ENCODE measurements at places on chromosomes 7 and 10. TPM values are rescaled to one million over a fixed set of nuclear protein-coding genes. Genes with fewer than 3 reads are reported as not detected.

GRCh38 chr7:14937581-14937980 is 35.0 kb upstream of the DGKB start:
- DNase-seq: no peak

DNA sequence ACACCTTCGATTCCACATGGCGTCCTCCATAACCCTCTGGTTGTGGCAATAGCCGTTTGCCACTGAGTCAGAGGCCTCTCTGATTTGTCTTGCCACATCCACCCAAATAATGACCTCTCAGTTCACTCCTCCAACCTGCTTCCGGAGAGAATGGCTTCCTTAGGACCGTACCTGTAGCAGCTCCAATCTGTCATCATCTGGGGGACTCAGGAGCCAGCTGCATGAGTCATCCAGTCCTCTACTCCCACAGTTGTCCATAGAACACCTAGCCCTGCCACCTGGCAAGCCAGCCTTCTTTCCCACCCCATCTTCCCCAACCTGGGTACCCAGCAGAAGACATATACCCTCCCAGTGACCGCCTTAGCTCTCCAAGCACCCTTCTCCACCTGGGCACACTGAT is 64.4 kb upstream of the MXI1 start:
- no peak for DNase-seq

DNA sequence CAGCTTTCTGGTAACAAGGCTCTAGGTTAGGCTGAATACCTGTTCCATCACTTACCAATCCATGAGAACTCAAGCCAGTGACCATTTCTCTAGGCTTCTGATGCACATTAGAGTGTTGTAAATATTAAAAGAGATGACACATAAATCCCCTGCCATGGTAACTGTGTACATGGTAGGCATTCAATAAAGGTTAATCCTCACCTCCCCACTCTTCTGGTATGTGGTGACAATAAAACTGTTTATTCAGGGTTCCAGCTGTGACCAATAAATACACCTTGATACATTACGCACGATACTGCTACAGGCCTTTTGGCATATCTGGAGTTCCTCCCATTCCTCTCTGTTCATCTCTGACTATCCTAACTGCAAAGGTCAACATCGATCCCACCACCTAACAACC is 171.9 kb downstream of the SRPK2 start:
- no peak for DNase-seq

GRCh38 chr10:5041471-5042023 is 37.9 kb upstream of the AKR1C2 start:
- DNase-seq: no peak

Gene CFTR
- not detected for polyA plus RNA-seq

DNA sequence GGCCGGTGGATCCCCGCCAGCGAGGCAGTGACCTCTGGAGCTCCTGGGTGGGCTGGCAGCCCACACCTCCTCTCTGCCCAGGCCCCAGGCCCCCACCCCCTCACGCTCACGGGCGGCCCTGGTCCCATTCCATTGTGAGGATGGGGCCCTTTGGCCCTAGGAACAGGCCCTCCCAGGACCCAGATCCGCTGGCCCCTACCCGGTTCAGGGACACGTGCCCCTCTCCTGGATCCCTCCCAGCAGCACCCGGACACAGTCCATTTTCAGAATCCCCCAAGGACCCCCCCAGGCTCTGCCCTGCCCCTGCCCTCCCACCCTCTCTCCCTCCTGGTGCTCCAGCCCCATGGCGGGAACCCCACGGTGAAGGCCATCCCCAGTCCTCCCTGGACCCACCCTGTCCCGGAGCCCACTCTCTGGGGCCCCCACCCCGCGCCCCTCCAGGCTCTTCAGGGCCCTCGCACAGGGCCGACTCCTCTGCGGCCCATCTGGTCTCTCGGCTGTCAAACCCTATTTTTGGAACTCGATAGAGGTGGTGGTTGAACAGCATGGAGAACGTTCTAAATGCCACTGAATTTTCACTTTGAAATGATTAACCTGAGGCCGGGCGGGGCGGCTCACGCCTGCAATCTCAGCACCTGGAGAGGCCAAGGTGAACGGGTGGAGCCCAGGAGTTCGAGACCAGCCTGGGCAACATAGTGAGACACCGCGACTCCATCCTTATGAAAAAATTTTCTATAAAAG is 8.1 kb downstream of the ADAP1 start:
- no peak for DNase-seq

DNA sequence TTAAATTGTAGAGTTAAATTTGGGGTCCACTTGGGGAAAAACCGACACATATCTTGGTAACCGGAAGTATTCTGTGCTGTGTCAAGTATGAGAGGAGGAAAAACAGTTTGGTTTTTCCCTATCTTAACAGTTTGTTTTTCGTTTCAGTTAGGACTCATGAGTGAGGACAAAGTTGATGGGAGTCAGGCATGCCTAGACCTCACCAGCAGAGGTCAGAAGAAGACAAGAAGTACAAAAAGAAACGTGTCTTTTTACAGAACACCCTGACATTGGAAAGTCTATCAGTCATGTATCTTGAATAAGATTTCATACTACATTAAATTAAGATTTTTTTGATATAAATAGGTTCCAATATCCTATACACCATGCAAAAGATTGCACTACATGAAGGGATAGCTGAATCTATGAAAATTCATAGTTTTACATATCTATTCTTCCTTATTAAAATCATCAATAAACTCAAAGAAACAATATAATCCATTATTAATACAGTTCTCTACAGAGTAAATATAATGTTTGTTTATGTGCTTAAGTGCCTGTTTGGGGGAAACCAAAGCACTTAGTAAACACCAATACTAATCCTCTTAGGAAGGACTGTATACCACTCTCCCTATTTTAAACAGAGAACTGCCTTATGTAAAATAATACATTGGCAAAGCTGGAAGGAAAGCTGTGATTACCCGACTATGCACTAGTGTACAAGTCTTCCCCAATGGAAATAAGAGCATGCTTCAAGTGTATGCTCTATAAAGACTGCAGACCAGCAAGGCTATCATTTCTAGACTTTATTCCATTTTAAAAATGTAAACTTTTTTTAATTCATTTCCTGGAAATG is 95.6 kb downstream of the USP6NL start:
- DNase-seq: peak; percentile 82

- no peak for DNase-seq
Observed at GRCh38 chr10:24965051-24965450, 12.6 kb upstream of the PRTFDC1 start.

Gene CDK14
- 13.5 TPM for polyA plus RNA-seq
